ENCODE measurements at places on chromosomes 2 and 18. TPM values are rescaled to one million over a fixed set of nuclear protein-coding genes. Genes with fewer than 3 reads are reported as not detected.

Gene CAVIN2
- total RNA-seq = 103 TPM

Gene ABHD3
- total RNA-seq = 21.4 TPM

Gene OTOS
- not detected for total RNA-seq

Gene LCT
- total RNA-seq = not detected

Gene NEU4
- total RNA-seq = 0.21 TPM

Gene FEZ2
- total RNA-seq = 69.6 TPM

Gene CFAP221
- total RNA-seq = 0.95 TPM

Gene MARCO
- total RNA-seq = 0.42 TPM

Gene TUBA3E
- total RNA-seq = not detected

Gene TRABD2A
- 1.3 TPM for total RNA-seq

Gene LRRC30
- total RNA-seq = 0.32 TPM

Gene POTEJ
- not detected for total RNA-seq

Gene SPATA3
- not detected for total RNA-seq

Gene GKN2
- not detected for total RNA-seq

Gene ACP1
- 132 TPM for total RNA-seq

Gene RUFY4
- total RNA-seq = not detected

Gene MAPK4
- total RNA-seq = 3.6 TPM

Gene FAP
- 57.7 TPM for total RNA-seq

Gene MOCOS
- total RNA-seq = 0.95 TPM

Gene SNTG2
- total RNA-seq = 0.69 TPM

Gene KLHL29
- 8.7 TPM for total RNA-seq

Gene SULT1C4
- 31.9 TPM for total RNA-seq

Gene AQP12B
- not detected for total RNA-seq

Gene CNDP1
- total RNA-seq = 0.16 TPM

Gene UCN
- total RNA-seq = 1.1 TPM

Gene SLC23A3
- total RNA-seq = 2.2 TPM

Gene ZAP70
- 1.9 TPM for total RNA-seq

Gene GAL3ST2
- not detected for total RNA-seq

Gene GAREM2
- total RNA-seq = 2.0 TPM

Gene EMX1
- total RNA-seq = not detected

Gene SRD5A2
- total RNA-seq = 16.2 TPM

Gene HAAO
- 10.6 TPM for total RNA-seq

Gene KIAA2012
- total RNA-seq = 0.16 TPM

Gene CYP27C1
- 7.8 TPM for total RNA-seq

Gene STARD6
- 0.53 TPM for total RNA-seq

Gene VSNL1
- total RNA-seq = 1.7 TPM

Gene TLX2
- total RNA-seq = 0.63 TPM

Gene TMEM131
- total RNA-seq = 68.6 TPM

Gene NXPH2
- total RNA-seq = 1.5 TPM

Gene RSAD2
- total RNA-seq = 11.1 TPM

Gene GALNT5
- total RNA-seq = 23.4 TPM

Gene SIX3
- not detected for total RNA-seq

Gene MC5R
- total RNA-seq = not detected

Gene ITGB6
- 25.2 TPM for total RNA-seq

Gene IL37
- not detected for total RNA-seq

Gene CNGA3
- total RNA-seq = 0.85 TPM

Gene RAMP1
- total RNA-seq = 13.2 TPM
